ENCODE measurements at places on chromosomes 11 and 22. TPM values are rescaled to one million over a fixed set of nuclear protein-coding genes. Genes with fewer than 3 reads are reported as not detected.

Gene ACTN3
- total RNA-seq = not detected

Gene KCNQ1OT1
- total RNA-seq = 3.4 TPM

Gene ART1
- not detected for total RNA-seq

Gene MLC1
- total RNA-seq = not detected

Gene PATE3
- total RNA-seq = not detected

Gene NNMT
- total RNA-seq = not detected

Gene LBHD1
- 16.1 TPM for total RNA-seq

Gene TRIM51
- not detected for total RNA-seq

Gene SLC5A1
- not detected for total RNA-seq

Gene MPZL2
- total RNA-seq = 39.4 TPM

Gene MIOX
- total RNA-seq = 1.4 TPM

Gene SLC35C1
- 15.2 TPM for total RNA-seq

Gene SEZ6L
- total RNA-seq = not detected

Gene TMEM123
- total RNA-seq = 94.0 TPM

Gene SLC1A2
- total RNA-seq = 0.09 TPM

Gene MOGAT2
- not detected for total RNA-seq

Gene TALDO1
- total RNA-seq = 434 TPM

Gene SLC22A8
- total RNA-seq = not detected

Gene MB
- total RNA-seq = 5.0 TPM

Gene FAR1
- 34.1 TPM for total RNA-seq

Gene SAA1
- total RNA-seq = 1.9 TPM

Gene MYO7A
- 3.5 TPM for total RNA-seq

Gene SCGB1D2
- total RNA-seq = not detected

Gene MMP8
- not detected for total RNA-seq

Gene INPP5J
- total RNA-seq = 1.7 TPM

Gene YPEL4
- total RNA-seq = 0.48 TPM

Gene ELFN2
- total RNA-seq = 36.6 TPM

Gene DAGLA
- 8.3 TPM for total RNA-seq

Gene UVRAG
- 18.6 TPM for total RNA-seq

Gene KRTAP5-7
- total RNA-seq = not detected

Gene MRPL48
- total RNA-seq = 58.7 TPM

Gene FOLH1
- not detected for total RNA-seq

Gene MMP1
- not detected for total RNA-seq

Gene UPK3A
- 1.0 TPM for total RNA-seq

Gene ZNF214
- total RNA-seq = 0.55 TPM
